ENCODE measurements at places on chromosomes 4 and X.

DNA sequence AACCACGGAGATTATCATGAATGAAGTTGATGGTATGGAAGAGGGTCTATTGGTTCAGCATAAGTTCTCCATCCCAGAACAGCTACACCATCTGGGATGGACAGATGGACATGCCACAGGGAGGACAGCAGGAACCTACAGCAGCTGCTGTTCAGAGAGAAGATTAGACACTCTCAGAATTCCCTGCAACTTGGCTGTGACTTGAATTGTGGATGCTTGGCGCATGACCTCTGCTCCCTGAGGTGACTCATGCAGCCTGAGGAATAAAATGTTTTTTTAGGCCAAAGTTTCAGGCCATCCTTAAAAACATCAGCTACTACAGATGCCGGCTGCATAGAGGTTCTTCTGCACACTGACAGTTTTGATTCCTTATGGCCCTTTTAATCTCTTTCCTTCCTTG lies 97.3 kb downstream of the RS1 start:
- no peak for DNase-seq

DNA sequence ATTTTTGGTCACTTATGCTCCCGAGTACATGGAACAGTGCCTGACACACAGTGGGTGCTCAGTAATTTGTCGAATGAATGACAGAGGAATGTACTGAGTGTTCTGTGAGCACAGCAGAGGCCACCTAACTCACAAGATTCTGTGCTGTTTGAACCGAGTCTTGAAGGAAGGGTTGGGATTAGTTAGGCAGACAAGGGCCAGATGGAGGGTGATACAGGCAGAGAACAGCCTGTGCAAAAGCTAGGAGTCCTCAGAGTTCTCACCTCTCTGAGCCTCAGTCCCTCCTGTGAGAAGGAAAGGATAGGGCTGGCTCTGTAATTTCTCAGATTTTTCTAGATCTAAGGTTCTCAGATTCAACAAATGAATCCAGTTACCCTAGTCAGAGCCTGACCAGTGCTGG lies 108.8 kb downstream of the NHSL2 start:
- no peak for DNase-seq

DNA sequence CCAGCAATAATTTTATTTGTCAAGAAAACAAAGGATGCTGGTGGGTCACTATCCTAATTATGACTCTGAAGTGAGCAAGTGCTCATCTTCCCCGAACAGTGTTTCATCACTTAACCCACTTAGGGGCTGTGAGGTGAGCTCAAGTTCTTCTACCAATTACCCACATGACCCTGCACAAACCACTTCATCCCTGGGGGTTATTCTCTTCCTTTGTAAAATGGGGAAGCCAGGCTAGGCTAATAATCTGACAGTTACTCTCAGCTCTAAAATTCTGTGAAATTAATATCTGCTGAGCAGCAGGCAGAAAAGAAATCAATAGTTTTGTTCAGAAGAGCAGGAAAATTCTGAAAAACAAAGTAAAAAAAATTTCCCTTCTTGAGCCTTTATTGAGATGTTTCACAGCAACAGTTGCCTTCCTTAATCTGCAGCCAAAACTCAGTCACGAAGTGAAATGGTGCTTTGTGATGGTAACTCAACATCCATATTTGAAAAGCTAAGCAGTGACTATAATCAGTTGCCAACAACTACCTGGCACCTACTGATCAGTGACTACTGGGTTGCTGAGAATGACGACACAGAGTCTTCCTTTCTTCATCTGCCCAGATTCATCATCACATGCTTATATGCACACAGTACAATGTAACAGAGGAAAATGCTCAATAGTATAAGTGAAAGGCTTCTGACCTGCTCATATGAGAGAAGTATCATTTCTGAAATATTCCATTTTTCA lies 24.1 kb downstream of the ATP8A1 start:
- DNase-seq = no peak

- DNase-seq = no peak
Observed at GRCh38 chr4:182141061-182141460, 102.1 kb upstream of the TENM3 start.

DNA sequence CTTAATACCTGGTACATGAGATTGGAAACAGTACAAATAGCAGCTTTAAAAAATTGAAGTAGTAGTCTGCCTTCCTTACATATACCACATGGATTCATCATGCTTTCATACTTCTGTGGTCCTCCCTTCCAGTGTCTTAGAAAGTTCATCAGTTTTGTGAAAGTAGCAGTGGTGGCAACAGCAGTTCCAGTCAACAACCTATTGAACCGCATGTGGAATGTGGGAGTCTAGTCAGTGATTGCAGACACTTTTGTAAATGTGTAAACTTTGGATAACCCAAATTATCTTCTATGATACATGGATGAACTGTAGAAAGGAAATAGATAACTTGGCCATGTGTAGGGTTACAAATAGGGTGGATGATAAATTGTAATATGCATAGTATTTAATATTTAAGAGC lies 34.1 kb downstream of the FNIP2 start:
- no peak for DNase-seq

- DNase-seq = no peak
Observed at GRCh38 chrX:66751136-66751782, 112.4 kb upstream of the EDA2R start.

DNA sequence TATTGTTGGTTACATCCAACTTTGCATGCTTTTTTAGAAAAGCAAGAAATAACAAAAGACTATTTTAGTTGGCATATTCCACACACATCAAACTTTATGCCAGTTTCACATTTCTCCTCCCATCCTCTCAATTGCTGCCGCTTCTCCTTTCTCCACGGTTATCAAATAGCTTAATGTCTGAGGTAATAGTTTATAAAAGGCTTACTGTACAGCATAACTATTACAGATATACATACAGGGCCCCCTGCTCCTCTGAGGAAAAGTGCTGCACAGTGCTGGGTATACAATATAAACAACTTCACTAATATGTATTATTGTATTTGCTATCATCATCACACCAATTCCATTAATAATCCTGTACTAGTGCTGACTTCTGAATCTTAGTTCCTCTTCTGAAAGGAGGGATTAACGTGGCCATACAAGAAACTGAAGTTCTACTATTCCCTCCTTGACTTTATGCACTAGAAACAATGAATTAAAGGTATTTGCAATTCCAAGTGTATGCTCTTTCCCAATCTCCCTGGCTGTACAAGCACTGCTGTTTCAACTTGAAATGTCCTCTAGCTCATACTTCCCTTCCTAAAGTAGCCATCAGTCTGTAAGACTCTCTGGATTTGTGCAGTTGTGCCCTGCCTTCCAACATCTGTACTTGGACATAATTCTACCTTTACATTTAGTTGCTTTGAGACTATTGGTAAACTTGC lies 2.5 kb downstream of the CCNI start:
- no peak for DNase-seq

DNA sequence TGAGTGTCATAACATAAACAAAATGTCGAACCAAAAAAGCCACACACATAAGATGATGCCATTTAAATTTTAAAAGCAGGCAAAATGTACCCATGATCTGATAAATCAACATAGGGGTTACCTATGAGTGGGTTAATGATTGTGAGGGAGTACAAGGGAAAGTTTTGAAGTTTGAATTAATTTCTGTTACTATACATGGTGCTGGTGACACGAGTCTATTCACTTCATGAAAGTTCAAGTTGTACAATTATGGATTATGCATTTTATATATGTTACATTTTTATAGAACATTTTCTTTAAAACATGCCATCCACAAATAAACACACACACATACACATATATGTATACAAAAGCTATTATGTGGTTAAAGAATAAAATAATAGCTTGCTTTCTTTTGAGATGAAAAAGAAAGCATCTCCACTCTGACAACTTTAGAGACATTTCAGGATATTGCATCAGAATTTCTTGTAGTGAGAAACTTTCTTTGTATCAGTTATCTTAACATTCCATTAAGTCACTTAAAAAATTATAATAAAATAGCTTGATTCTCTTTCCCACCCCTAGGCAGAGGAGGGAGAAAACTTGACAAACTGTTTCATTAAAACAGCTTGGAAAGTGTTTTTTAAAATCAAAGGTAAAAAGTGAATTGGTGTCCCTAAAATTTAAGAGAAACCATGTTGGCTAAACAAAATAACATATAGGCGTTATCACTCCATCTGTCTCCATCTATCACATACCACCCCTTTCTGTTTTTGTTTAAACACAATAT lies 891.8 kb upstream of the NDST4 start:
- no peak for DNase-seq

DNA sequence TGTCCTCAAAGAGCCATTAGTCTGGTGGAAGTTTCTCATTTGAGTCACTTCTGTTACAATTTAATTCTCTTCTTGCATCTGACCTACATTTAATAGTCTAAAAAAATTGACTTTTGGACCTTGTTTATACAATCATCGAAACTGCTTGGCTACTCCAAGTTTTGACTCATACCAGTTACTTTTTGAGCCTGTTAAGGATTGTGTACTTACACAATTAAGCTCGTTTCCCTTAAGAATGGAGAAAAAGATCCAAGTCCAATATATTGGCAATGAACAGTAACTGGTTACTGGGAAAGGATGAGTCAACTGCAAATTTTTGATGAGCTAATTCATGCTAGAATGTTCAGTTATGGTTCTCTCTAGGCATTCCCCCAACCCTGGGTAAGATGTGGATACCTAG lies 58.2 kb downstream of the DCX start:
- DNase-seq = no peak

- DNase-seq = no peak
Observed at GRCh38 chr4:177057186-177057585, 252.5 kb upstream of the NEIL3 start.

- no peak for DNase-seq
Observed at GRCh38 chrX:71540801-71541200, 7.9 kb downstream of the OGT start.

- DNase-seq = no peak
Observed at GRCh38 chr4:8141935-8142334, 16.7 kb downstream of the ABLIM2 start.

DNA sequence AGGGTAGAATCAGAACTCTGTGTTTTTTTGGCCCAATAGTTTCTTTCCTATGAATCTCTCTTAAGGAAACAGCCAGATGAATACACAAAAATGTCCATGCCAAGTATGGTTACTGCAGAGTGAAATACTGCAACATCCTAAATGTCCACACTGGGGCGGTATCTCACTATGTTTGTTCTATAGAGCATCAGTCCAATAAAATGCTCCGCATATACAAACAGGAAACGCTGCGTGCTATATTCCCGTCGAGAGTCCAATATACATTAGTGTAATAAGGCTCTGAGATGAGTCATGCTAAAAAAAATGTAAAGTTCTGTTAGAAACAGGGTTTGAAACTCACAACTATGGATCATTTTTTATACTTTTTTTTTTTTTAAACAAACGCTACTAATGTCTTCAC lies 72.9 kb upstream of the ENOX2 start:
- DNase-seq = no peak

GRCh38 chr4:166341992-166342391 lies 469.0 kb downstream of the TLL1 start:
- no peak for DNase-seq

DNA sequence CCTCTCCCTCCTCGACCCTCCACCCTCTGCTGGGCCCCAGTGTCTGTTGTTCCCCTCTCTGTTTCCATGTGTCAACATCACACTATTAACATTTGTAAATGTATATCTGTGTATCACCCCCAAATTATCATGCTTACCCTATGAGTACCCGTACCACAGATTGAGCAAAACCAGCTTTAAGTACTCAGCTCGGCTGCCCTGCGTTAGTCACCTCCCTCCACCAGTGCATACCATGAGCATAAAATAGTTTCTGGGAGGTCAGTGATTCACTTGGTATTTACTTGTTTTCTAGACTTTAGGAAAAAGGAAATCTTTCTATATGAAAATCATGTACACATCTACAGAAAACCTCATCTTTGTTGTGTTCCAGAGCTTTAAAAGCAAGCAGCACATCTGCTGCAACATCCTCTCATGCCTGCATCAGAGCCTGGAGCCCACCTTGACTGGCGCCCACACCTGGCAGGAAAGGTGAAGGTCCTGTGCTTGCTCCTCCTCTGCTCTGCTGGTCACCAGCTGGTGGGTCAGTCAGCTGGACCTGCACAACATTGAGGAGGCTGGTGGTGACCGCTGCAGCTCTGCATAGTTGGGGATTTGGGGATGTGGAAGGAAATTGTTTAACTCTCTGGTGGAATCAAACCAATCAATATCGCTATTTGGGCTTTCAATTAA lies 214.4 kb upstream of the KLF3 start:
- no peak for DNase-seq

GRCh38 chr4:76494243-76494642 lies 59.2 kb downstream of the SHROOM3 start:
- DNase-seq = no peak

DNA sequence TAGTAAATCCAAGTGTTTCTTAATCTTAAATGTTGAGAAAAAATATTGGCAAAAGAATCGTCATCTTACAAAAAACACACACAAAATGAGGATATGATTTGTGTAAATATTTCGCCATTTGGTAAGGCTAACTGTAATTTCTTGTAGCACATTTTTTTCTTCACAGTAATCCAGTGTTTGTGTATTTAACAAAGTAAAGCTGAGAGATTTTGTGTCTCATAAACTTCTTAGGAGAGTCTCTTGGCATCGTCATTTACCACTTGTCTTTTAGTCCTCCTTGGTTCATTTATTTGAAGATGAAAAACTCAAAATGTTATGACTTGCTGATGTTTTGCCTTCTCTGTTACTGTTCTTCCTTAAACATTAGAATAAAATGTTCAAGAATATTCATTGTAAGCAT lies 326.7 kb upstream of the PITX2 start:
- no peak for DNase-seq

GRCh38 chr4:181157647-181158046 lies 1085.6 kb upstream of the TENM3 start:
- no peak for DNase-seq

GRCh38 chrX:74179499-74179898 lies 124.5 kb upstream of the ZCCHC13 start:
- no peak for DNase-seq

DNA sequence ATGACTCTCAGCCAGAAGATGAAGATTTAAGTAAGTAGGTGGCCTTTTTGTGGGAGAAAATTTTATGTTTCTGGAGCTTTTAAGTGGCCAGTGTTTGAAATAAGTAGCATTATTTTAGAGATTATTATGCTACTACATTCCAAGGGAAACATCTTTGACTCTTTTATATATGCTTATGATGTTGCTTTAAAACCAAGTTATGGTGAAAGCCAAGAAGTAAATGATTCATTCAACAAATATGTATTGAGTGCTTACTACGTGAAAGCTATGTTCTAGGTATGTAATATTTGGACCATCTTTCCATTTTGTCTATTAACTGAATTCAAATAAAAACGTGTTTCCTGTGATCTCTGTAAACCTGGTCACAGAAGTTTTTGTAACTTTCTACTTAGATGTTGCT lies 58.3 kb downstream of the ZFX start:
- no peak for DNase-seq

DNA sequence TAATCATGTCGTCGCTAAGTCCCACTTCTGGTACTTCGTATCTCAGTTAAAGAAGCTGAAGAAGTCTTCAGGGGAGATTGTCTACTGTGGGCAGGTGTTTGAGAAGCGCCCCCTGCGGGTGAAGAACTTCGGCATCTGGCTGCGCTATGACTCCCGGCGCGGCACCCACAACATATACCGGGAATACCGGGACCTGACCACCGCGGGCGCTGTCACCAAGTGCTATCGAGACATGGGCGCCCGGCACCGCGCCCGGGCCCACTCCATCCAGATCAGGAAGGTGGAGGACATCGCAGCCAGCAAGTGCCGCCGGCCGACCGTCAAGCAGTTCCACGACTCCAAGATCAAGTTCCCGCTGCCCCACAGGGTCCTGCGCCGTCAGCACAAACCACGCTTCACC lies 11.3 kb downstream of the PNCK start:
- DNase-seq = peak; percentile 27

Data from activated CD4-positive, alpha-beta T cell treated with anti-CD3 and anti-CD28 coated beads, Interleukin-2, amount 50 U/mL, for 24 hours (primary cell).